ENCODE measurements at places on chromosomes 2 and 18.
A peak's percentile ranks its signal among the peaks of the same experiment; 100 is the strongest.

DNA sequence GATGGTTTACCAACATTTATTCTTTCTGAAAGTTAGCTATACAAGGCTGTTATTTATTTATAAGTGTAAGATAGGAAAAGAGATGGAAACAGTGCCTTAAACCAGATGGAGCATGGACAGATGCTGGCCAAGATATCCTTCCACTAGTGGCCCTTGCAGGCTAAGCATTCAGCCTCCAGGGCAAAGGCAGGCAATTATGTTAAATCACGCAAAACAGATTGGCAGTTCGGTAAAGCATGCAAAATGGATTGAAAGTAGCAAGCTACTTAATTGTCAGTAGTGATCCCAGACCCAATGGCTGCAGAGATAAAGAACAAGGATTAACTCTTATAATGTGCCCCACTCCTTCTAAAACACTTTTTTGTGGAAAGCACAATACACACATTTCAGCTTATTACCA, 105.4 kb upstream of the MAP4K3 start:
- no peak for DNase-seq

- DNase-seq: no peak
Measured at GRCh38 chr18:28153485-28154065, 23.4 kb downstream of the CDH2 start.

GRCh38 chr2:239445771-239446524, 45.1 kb upstream of the HDAC4 start:
- no peak for DNase-seq

DNA sequence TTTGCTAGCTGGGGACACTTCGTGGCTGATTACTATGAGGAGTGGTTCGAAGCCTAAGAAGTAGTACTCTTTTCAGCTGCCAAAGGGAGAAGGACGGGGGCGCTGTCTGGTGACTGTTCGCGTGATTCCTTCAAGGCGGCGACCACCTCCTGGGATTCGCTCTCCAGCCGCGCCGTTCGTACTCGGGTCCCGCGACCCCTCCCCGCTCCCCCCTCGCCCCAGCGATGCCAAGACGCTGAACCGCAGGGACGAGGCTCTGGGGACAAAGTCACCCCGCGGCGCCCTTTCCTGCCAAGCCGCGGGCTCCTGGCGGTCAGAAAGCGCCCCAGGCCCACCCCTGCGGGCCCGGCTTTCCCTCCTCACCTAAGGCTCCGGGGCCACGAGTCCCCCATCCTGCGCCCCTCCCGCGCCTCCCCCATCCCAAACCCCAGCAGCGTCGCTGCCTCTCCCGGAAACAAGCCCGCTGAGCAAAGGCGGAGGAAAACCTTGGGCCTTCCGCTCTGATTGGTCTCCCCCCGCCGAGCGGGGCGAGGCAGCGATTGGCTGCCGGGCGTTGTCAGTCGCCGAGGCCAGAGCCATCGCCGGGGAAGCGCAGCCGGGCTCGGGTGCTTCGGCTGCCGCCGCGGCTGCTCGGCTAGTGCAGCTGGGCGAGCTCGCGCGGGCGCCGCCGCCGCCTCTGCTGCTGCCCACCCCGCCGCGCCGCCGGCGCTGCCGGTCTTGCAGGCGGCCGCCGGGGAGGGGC, 404.3 kb downstream of the XIRP2 start:
- DNase-seq: peak; percentile 89

- DNase-seq: no peak
Measured at GRCh38 chr2:185201063-185201462, 537.5 kb upstream of the FSIP2 start.

DNA sequence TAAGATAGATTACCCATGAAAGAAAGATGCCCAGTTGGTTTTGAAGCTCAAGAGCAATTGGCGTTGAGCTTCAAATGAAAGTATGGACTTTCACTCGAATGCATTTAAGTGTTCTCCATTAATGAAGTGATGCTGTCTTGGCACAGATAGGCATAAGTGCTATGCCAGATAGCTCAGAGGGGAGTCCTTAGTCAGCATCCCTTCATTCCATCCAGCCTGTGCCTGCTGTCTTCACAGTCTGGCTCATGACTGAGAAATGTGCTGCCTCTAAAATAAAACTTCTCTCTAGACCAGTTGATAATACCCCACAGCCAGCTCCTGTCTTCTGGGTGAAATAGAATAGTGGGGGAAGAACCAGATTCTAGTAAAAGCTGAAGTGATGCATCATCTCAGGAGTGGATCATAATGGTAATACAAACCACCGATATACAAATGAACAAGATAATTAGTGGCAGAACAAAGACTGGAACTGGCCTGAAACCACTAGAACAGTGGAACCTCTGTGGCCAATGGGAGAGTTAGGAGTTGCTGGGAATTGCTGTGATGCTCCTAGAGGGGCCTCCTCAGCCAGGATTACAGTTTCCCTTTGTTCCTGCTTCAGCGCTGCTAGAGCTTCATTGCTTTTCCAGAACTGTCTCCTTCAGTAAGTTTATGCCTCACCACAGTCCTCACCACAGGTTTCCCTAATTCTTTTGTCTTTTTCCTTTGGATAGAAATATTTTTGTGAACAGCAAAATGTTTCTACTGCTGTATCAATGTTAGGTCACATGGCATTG, 359.3 kb downstream of the KIAA1328 start:
- DNase-seq: no peak

DNA sequence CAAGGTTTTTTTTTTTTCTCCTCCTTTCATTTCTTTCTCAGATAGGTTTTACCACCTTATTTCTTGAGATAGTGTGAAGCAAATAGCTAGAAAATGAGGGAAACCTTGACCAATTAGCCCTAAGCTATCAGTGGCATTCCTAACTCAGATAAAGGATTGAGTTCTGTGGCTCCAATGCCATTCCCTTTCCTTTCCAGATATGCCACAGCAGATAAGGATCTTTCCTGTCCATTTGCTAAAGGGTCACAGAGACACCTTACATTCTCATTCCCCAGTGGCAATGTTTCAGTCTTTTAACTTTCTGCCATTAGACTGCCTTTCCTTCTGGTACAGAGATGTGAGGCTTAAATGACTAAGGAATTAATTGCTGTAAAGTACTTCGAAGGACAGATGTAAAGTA, 81.7 kb downstream of the MGAT5 start:
- DNase-seq: no peak

DNA sequence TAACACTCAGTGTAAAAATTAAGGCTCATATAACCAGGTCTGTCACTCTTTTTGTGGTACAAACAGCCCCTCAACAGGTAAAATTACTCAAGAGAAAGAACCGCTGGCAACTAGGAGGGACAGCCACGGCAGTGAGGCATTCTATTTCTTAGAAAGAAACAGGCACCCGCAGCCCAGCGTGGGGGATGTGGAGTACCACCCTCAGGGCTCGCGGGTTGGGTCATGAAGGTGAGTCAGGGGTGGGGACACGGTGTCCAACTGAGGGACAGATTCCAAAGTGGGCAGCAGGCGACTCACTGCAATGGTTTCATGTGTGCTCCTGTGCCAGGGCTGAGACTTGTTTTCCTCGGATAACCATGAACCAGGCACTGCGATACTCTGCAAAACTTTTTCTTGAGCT, 129.4 kb downstream of the DTNB start:
- no peak for DNase-seq

DNA sequence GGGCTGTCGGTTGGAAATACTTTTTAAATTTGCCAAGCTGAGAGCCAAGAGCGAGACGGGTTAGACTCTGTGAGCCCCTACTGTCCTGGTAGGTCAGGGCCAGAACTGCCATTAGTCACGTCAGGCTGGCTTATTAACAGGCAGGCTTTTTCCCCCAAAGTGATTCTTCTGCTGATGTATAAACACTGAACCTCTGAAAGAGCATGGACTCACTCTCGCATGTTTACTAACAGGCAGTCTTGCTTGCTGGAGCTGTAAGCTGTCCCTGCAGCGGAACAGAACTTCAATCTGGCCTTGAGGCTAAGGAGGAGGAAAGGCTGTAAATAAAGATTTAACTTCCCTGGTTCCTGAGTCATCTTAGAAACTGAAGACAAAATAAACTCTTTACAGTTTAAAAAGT, 288.4 kb downstream of the PIEZO2 start:
- no peak for DNase-seq

- no peak for DNase-seq
Measured at GRCh38 chr18:57730146-57730545, 73.0 kb downstream of the ATP8B1 start.

DNA sequence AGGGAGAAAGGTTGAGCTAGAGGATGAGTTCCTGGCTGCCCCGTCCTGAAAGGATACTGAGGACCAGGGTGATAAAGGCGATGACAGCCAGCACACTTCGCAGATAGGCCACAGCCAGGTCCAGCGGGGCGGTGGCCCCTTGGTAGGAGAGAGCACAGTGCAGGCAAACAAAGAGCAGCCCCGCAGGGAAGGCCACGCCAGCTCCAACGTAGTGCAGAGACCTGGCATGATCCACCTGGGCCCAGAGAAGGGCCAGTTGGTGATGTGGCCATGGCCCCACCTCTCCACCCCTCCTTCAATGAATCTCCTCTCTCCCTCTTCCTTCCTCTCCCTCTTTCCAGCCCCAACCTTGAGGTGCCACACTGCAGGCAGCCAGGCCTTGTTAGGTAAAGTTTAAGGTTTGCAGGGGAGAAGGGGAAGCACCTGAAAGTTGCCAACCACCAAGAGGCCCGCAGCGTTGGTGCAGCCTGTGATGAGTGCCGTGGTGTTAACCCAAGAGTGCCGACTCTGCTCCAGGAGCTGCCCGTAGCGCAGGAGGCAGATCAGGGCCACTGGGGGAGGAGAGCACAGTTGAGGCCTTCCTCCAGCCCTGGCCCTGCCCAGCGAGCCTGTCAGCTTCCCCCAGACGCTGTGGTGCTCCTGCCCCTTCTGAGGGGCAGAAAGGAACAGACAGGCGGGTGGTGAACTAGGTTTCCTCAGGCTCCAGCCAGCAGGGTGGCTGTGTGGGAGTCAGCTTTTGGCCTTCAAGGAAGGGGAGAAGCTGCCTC, 2.8 kb downstream of the TMEM150A start:
- no peak for DNase-seq

DNA sequence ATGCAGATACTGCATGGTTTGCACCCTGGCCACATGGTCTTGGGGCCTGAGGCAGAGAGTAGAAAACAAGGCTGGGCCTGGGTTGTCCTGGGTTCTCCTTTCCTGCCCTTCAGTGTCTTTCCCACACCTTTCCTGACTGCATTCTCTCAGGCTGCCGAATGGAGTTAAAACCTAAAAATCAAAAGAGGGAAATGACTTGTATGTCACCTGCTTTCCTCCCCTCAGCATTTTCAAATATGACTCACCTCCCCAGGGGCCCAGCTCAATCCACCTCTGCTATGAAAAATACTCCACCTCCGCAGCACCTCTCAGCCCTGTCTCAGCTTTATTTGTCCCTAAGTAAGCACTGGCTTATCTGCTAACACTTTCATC, 457.8 kb upstream of the MEX3C start:
- DNase-seq: no peak

GRCh38 chr2:69776886-69777785, 35.2 kb downstream of the ANXA4 start:
- DNase-seq: no peak

DNA sequence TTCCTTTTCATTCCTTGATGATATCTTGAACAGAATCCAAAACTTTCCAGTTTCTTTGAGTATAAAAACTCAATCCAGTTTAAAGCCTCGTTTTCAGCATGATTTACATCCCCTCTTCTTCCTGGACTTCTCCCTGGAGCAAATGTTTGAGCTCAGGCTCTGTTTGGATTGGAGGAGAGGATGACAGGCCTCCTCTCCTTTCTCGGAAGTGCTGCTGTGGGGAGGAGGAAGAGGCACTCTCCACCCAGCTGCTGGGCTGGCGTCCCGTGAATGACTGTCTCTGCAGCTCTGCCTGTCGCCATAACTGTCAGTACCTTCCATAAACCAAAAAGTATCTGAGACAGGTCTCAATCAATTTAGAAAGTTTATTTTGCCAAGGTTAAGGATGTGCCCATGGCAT, 238.2 kb upstream of the AGAP1 start:
- no peak for DNase-seq

GRCh38 chr18:58691256-58691655, 20.0 kb downstream of the MALT1 start:
- no peak for DNase-seq

GRCh38 chr2:182509-183122, 81.2 kb downstream of the SH3YL1 start:
- no peak for DNase-seq

DNA sequence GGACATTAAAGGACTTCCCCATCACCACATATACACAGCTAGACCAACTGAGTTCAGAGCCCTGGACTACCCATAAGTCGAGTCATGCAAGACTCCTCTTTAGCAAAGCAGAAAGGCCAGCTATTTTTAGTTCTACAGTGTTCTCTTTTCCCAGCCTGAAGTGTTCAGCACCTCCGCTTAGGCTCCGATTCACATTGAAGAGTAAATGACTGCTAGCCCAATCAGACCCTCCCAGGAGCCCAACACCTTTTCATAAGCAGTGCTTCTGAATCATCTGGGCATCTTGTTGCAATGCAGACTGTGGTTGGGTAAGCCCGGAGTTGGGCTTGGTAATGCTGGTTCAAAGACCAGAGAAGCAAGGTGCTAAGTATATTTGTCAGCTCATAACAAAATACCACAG, 138.6 kb upstream of the MSH6 start:
- DNase-seq: no peak

DNA sequence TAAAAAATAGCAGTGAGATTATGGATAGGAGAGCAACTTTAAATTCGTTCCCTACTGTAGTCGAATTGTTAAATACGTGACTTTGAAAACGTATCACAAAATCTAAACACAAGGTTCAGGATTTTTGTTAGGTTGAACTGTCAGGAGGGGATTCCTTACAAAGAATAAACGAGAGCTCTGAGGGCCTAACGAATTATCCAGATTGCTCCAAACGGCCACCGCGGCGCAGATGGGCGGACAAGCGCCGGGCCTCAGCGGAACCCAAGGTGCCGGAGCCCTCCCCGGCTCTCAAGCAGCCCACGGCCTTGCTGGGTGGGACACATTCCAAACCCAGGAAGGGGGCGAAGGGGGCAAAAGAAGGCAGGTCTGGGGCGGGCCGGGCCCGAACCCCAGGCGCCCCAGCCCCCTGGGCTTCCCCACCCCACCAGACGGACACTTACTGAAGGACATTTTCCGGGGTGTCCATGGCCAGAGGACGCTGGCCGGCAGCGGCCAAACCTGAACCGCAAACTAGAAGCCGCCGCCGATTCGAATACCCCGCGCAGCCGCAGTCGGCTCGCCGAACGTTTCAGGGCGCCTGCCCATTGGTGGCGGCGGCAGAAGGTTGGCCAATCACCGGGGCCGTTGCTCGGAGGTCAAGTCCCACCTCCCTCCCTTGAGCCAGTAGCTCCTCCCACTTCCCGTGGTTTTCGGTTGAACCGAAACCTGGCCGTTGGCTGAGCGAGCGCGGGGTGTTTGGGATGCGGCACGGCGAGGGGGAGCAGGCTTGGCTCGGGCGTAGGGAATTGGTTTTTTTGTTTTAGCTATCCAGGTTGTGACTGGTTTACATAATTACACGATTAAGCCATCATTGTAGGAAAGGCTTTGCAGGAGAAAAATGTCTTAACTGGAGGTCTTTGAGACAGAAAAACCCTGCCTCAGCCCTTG, at the start of gene BUB1:
TSS of gene BUB1 (minus strand) at position 534 of the 927 bp plus-strand sequence. CDS start at position 466, 68 bp downstream.
- peak; percentile 98 for DNase-seq

- no peak for DNase-seq
Measured at GRCh38 chr2:6883448-6884122, 6.0 kb downstream of the RSAD2 start.

GRCh38 chr2:128373451-128374000, 54.9 kb upstream of the HS6ST1 start:
- DNase-seq: no peak

GRCh38 chr2:226839951-226840350, 4.1 kb downstream of the RHBDD1 start:
- DNase-seq: no peak

- DNase-seq: no peak
Measured at GRCh38 chr2:168658706-168659105, 143.7 kb upstream of the NOSTRIN start.
